Cardiac atrium fibroblast (primary cell): ENCODE measurements at places on chromosomes 2 and 18. TPM values are rescaled to one million over a fixed set of nuclear protein-coding genes. Genes with fewer than 3 reads are reported as not detected.

AGXT gene
- not detected in 2 replicates for total RNA-seq

CD8A gene
- total RNA-seq, result not detected in 2 replicates

LIMS3 gene
- total RNA-seq, result 0.65 and 2.3 TPM in 2 replicates

ABCB11 gene
- total RNA-seq, result under 0.01 and 0.65 TPM in 2 replicates

NCKAP1 gene
- total RNA-seq, result 105 and 106 TPM in 2 replicates

ANKRD36C gene
- total RNA-seq, result 14.6 and 24.7 TPM in 2 replicates

TFCP2L1 gene
- total RNA-seq, result not detected in 2 replicates

SPATA3 gene
- not detected in 2 replicates for total RNA-seq

UGT1A4 gene
- not detected in 2 replicates for total RNA-seq

ZAP70 gene
- total RNA-seq, result not detected in 2 replicates

FAM124B gene
- total RNA-seq, result 1.8 and 4.5 TPM in 2 replicates

MC2R gene
- not detected in 2 replicates for total RNA-seq
